Psoas muscle (tissue), 8 donors: ENCODE measurements at places on chromosomes 7 and 10.
A peak's percentile ranks its signal among the peaks of the same experiment; 100 is the strongest.

GRCh38 chr7:18895456-18895855, 222.0 kb downstream of the TWIST1 start:
- no peak for DNase-seq

GRCh38 chr10:24467605-24468004, 256.1 kb downstream of the ARHGAP21 start:
- no peak for DNase-seq

DNA sequence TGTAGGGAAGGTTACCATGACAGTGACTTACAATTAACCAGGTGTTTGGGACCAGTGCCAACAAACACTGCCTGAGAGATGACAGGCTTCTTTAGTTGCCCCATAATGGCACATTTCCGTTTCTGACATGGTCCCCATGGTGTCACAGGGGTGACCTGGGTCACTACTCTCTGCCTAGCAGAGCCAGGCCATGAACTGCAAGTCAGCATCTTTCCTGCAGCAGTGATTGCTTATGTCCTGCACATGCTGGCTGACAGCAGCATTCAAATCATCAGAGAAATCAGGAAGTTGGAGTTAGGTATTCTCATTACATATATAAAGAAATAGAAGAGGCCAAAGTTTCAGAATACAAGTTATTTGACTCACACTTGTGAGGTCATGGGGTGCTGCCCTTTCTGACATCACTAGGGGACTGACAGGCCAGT, 47.1 kb upstream of the ZNRF2 start:
- no peak for DNase-seq

DNA sequence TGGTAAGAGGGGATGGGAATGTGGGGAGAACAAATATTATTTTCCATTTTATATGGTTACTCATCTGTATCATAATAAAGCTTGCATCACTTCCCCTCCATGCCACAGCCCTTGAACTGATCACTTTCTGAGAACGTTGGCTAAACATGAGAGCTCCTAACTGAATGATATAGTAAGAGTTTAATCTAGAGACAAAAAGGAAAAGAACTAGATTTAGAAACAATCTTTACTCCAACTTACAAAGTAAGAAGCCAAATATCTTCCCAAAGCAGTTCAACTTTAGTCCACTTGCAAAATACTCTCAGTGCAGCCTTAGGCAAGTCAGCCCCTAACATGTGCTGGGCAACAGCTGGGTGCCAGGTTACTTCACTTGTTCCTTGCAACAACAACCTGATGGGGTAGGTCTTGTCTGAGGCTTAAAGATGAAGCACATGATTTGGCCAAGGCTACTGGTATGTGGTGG, 20.3 kb downstream of the SMURF1 start:
- no peak for DNase-seq

- DNase-seq = no peak
Observed at GRCh38 chr10:132662186-132662920, 123.6 kb downstream of the NKX6-2 start.

DNA sequence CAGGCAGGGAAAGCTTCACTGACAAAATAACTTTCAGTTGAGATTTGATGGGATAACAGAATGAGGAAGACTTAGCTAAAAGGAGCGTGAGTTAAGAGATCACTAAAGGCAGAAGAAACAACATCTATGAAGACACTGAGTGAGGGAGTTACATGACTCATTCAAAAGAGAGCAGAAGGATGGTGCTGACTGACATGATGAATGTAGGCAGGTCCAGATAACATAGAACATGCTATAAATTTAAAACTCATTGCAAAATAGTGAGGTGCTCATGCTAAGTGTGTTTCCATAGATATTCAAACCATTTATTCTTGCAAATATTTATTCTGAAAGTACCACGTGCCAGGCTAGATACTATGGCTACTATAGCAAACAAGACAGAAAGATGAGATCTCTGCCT, 116.4 kb upstream of the DGKB start:
- DNase-seq = no peak

DNA sequence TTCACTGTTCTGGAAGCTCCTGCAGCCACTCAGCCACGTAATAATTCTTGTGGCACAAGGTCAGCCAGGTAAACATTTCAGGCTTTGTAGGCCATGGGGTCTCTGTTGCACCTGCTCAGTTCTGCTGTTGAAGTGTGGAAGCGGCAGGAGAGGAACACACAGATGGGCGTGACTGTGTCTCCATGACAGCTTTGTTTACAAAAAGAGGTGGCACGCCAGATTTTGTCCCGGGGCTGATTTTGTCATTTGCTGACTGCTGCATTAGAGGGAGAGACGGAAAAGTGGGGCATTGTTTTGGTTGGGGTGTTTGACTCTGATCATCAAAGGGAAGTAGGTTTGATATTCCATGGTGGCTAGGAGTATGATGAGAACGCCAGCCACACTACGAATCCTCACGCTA, 103.1 kb downstream of the PRKAG2 start:
- DNase-seq = no peak

DNA sequence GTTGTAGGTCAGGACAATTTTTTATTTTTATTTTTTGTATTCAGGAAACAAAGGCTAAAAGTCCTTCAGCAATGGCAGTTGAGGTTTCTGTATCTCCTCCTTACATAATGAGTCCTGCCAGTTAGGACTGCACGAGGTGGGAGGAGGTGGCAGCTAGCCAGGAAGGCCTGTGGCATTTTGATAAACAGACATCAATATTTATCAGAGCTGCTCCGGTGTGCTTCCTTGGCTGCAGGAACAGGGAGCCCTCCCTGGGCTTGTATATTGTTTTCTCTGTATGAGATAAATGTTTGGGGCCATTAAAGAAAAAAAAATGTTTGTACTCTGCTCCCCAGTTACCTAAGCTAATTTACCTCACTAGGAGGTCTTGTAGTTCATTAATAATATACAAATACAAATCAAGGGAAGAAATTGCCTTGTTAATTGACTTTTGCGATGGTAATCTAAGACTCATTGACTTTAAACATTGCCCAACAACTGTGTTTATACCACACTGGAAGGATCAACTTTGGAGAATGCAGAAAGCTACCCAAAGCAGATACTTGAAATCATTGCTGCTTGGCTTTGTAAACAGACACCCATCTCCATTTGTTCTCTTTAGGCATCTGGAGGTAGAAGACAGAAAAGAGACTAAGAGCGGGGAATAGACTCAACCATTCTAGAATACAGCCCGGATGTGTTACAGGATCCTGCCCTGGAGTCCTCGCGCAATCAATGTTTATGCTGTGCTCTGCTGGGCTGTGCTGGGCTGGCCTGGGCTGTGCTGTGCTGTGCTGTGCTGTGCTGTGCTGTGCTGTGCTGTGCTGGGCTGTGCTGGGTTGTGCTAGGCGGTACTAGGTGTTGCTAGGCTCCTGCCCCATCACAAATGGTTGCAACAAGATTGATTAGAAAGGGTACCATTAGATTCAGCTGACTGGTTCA, 36.5 kb upstream of the PDZD8 start:
- DNase-seq = no peak

DNA sequence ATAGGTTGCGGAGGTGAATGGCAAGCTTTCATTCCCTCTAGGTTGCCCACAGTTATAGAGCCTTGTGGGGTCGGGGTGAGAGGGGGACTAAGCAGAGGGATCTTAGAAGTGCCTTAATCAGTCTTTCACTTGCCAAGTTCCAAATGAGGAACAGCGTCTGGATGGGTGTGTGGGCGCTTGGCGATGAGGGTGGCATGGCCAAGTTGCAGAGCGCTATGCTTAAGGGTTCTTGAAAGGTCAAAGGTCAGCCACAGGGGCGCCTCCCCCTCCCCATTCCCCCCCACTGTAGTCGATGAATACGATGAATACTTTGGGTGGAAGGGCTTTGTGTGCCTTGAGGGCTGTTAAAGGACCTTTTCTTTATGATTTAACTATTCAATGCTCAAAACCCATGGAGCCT, 185.0 kb downstream of the TCF7L2 start:
- no peak for DNase-seq

GRCh38 chr10:58068809-58069208, 198.9 kb downstream of the IPMK start:
- no peak for DNase-seq

GRCh38 chr10:12687996-12688395, 313.5 kb downstream of the CCDC3 start:
- no peak for DNase-seq

DNA sequence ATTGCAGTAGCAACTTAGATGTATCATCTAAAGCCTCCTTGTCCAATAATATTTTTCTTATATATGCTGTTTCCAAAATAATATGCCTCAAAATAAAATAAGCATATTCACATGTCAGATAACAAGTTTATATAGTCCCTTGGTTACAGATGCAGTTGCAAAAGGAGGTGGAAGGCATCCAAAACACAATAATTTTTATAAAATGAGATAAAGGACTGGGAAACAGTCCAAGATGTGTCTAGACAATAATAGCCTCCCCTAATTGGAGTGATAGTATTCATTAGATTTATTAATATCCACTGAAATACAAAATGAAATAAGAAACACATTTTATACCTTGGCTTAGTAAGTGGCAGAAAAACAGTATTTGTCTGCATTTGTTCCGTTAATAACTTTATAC, 30.3 kb downstream of the BCAP29 start:
- no peak for DNase-seq

GRCh38 chr7:117114272-117114671, 161.0 kb downstream of the ST7 start:
- no peak for DNase-seq

DNA sequence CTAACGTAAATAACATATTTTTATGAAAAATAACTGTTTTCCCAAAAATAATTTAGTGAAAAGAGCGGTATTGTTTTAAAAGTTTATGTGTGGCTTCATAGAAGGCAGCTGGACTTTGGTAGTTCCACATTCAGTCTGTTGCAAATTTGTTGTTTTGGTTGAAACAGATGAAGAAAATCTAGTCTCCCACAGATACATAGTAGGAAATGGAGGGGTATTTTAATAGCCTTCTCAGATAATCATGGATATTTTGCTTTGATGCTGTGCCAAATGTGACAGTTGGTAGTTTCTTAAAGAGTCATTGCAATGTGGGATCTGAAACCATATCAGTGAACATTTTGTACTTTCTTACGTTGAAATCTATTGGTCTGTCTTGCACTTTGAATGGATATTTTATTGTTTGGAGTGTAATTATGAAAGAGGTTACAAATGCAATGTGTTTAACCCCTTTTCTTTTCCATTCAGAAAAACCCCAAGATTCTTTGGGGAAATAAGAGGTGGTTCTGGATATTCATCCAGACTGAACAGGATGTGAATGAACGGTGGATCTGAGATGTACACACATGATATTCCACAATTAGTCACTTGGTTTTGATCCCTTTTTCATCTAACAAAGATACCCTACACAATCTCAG, 10.4 kb downstream of the ZNF365 start:
- DNase-seq = no peak

DNA sequence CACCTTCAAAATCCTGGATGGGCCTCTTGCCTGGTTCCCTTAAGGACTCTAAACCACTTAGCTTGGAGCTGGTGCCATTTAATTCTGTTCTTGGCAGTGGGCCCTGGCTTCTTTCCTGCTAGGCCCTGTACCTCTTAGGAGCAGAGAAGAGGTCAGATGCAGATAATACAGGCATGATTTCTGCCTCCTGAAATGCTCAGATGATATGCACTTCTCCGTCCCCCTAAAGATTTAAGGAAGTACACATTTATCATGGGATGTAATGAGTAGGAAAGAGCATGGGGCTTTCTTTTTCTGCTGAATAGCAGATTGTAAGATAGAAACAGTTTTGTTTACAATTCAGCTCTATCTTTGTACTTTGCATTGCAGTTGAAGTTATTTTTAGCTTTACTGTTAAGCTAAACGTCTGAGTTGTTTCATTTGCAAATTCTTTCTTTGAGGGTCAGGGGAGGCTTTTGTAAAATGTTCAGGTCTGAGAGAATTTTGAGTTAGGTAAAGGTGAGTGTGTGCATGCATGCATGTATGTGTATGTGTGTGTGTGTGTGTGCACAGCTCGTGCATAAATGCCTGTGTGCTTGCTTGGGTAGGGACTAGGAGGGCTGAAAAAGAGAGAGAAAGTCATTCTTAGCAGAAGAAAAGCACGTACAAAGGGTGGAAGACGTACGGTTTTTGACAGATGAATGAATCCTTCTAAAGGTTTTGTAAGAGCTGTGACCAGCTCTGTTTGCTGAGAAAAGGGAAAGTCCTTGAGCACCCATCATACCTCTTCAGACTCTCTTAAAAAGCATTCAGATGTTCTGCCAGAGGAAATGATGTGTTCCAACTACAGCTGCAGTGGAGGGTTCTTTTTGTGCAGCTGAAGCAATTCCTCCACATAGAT, 364.2 kb downstream of the AUTS2 start:
- peak; percentile 59 for DNase-seq

- no peak for DNase-seq
Observed at GRCh38 chr10:28913436-28914237, 236.3 kb downstream of the BAMBI start.

- DNase-seq = no peak
Observed at GRCh38 chr10:131698986-131699385, 201.8 kb upstream of the PPP2R2D start.

DNA sequence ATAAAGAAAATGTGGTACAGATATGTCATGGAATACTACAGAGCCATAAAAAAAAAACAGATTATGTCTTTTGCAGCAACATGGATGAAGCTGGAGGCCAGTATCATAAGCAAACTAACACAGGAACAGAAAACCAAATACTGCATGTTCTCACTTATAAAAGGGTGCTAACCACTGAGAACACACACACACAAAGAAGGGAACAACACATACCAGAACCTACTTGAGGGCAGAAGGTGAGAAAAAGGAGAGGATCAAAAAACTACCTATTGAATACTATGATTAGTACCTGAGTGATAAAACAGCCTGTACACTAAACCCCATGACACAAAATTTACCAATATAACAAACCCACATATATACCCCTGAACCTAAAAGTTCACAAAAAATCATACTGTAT, 144.6 kb downstream of the TPK1 start:
- no peak for DNase-seq

DNA sequence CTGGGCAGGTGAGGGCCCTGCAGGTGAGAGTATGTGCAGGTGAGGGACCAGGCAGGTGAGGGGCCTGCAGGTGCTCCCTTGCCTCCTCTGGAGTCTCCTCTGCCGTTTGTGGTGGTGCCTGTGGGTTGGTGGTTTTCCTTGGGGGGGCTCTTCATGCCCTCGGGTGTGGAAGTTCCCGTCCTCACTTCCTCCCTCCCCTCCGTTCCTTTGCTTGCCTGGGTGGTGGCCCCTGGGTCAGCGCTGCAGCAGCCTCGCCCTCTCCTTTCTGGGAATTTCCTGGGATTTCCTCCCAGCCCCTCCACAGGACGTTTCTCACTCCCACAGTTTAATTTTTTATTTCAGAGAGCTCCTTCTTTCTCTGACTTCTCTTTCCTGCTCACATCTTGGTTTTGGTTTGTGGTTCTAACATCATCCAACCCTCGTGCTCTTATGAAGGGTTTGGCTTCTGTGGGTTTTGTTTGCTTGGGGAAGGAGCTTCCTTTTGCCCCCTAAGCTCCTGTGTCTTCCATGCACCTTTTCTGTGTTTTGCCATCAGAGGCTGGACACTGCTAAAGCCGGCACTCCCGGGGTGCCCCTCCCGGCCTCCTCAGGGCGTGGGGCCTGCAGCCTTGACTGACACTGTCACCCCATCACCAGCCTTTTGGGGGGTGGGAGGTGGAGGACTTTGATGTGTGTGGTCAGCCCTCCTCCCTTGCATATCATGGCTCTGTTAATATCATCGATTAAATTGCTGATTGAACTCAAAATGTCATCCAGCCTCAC, 29.2 kb upstream of the ADGRA1 start:
- DNase-seq = no peak
